ENCODE measurements at places on chromosomes 1 and 21.
A peak's percentile ranks its signal among the peaks of the same experiment; 100 is the strongest.

DNA sequence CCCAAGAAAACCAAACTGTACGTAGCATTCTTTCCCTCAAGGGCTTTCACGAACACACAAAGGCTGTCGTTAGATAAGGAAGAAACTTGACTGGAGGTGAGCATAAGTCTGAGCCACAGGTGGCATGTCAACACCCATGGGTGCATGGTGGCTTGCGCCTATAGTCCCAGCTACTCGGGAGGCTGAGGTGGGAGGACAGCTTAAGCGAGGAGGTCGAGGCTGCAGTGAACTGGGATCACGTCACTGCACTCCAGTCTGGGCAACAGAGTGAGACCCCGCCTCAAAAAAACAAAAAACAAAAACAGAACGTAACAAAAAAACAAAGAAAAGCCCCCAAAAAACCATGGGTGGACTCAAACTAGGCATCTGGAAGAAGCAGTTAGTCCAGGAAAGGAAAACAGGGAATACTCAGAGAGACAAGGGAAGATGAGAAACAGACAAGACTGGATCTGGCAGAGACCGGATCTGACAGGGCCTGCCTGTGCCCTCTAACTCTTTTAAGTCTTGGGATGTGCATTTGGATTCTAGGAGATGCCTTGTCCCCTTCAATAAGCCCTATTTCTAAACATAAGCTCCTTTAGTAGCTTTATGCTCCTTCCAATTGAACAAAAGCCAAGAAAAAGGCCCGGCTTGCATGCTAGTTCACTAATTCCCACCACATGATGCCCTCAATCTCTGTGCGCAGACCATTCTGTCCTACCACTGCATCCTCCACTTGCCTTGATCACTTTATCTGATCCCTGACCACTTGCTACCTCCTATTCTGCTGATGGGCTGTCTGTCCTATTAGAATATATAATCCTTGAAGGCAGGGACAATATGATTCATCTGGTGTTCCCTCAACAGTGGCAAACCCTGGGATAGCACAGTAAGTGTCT, 73.8 kb downstream of the APP start:
- DNase-seq = no peak

- DNase-seq = no peak
Measured at GRCh38 chr1:44962729-44963128, 23.7 kb downstream of the EIF2B3 start.

DNA sequence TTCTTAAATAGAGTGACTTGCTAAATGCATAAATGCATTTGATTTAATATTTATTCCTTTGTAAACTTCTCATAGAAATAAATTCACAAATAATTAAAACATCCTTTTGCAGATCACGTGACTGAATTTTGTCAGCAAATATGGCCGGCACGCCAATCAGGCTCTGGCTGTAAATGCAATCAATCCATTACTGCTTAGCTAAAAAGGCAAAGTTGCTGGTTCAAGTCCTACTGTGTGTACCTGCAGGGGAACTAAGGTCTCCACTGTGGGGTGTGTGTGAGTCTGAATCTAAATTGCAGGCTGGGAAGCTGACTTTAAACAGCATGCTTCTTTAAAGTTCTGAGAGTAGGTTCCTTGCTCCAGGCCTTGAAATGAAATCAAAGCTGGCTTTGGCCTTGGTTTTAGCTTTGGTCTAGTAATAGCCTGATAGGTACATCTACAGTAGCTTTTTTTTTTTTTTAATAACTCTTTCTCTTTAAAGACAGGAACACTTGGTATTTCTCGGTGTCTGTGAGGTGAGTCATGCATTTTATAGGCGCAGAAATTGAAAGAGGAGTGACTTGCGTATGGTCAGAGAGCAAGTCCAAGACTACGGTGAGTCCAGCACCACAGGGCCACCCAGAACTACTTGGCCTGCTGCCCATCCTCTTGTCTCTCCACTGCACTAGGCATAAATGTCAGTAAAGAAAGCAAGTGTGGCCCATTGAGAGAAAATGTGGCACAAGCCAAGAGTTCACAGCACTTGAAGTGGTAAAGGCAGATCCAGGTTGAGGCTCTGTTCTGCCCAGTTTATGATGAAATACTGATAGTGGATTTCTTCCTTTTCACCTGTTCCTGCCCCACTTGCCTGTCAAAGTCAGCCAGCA, 36.2 kb upstream of the LYST start:
- no peak for DNase-seq

GRCh38 chr1:235533476-235534168, 29.4 kb upstream of the B3GALNT2 start:
- no peak for DNase-seq

DNA sequence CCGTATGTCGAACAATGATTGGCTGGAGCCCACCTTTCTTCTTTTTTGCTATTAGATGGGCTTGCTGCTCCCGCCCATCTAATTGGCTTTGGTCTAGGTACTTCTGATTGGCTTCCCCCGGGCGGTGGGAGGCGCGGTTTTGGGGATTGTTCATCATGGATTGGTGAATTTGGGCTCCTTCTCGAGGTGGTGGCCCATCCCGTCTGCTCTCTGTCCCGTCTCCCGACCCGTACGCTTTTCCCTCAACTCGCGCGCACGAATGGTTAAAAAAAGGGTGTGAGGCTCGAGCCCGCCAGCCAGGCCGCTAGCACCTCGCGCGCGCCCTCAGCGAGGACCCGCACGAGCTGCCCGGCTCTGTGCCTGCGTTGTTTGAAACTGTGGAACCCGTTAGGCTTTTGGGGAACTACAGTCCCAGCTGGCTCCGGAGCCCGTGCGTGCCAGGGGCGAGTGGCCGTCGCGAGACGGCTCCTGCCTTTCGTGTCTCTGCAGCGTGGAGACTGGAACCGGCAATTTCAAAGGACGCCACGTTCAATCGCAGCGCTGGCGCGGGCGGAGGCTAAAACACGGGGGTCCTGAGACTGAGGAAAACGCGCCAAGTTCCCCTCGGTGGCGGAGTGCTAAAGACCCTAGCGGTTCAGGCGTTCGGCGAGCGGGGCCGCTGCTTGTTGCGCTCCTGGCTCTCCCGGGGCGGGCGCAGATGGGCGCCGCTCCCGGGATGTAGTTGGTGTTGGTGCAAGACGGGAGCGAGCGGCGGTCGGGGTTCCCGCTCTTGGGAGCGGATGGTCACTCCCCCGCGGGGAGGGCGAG, at the start of gene USP1:
USP1 (plus strand) TSS at position 584 of the 807 bp plus-strand sequence. CDS start 2,819 bp downstream, outside the sequence.
- DNase-seq = peak; percentile 99
